ENCODE measurements at places on chromosomes 2 and 18.

GRCh38 chr18:9422816-9423519 is 52.3 kb upstream of the RALBP1 start:
- no peak for DNase-seq

GRCh38 chr2:98751748-98752147 is 20.8 kb upstream of the MGAT4A start:
- DNase-seq: no peak

- no peak for DNase-seq
These were observed 97.9 kb upstream of the ZNF516 start for GRCh38 chr18:76592981-76593381.

GRCh38 chr2:158104903-158105302 is 3.2 kb downstream of the UPP2 start:
- no peak for DNase-seq

DNA sequence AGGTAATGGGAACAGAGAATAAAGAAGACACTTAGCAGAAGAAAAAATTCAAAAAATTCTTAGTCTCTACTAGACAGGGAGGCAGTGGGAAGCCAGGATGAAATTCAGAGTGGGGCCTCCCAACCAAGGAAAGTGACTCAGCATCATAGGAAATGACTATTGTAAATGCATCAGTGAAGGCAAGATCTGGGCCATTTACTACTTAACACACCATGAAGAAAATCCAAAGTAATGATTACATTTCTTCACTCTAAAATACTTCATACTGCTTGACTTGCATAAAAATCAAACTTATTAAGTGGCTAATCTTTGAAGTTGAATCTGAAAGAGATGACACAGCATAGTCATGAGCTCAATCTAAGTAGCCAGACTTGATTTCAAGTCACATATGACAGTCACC is 405.8 kb upstream of the SLC39A10 start:
- DNase-seq: no peak

GRCh38 chr2:54787755-54788366 is 64.4 kb downstream of the EML6 start:
- DNase-seq: no peak

DNA sequence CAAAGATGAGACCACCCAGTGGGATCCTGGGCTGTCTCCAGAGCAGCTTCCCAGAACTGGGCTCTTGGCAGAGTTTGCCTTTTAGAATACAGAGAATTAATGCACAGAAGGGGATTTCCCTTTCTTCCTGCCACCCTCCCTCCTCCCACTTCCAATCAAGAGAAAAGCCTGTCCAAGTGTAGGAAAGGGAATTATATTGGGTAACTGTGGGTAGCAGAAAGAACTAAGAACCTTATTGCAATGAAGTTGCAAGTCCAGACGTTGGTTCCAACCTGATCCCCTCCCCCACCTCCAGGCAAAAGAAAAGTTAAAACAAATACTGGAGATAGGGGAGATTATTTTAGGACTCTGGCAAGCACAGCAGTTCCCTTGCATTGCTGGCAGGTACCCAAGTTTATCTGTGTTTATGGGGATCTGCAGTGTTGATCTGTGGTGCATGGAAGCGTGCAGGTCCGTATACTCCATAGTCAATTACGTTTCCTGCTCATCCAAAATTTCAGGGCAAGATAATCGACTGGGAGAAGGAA is 114.3 kb downstream of the PRKCE start:
- no peak for DNase-seq

DNA sequence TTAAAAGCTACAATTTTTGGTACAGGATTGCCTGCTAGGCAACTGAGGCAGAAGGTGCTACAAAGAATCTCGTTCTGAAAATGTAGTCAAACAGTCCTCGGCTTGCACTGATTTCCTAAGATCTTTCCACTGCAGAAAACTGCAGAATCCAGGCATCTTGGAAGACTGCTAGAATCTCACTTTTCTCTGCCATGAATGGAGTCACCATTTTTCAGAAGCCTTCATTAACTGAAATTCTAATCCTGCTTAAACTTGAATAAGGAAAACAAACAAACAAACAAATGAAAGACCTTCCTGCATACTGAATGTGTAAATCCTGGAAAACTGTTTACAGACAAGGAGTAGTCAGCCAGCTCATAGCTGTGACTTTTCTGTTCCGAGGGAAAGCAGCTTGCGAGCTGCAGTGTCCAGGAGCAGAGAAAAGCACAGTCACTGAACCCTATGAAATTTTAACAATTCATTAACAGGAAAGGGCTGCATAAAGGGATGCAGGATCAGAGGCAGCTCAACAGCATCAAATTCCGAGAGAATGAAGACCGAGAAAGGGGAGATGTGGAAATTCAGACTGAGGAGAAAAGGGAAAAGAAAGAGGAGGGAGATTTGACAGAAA is 210.5 kb upstream of the PIK3C3 start:
- DNase-seq: no peak

DNA sequence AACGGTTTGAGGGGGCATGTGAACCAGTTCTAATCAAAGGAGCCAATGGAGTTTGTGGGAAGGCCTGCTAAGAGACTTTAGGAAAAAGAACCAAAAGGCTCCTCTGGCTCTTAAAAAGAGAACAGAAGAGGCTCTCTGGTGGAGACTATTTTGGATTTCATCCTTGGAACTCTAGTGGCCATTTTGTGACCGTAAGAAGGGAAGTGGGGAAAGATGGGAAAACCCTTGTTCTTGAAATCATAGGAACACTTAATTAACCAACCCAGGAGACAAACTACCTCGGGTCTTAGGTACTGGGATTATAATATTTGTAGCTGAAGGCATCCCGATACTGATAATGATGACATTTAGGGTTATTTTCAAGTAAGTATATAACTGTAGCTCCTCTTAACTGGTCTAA is 125.3 kb upstream of the SP3 start:
- no peak for DNase-seq

DNA sequence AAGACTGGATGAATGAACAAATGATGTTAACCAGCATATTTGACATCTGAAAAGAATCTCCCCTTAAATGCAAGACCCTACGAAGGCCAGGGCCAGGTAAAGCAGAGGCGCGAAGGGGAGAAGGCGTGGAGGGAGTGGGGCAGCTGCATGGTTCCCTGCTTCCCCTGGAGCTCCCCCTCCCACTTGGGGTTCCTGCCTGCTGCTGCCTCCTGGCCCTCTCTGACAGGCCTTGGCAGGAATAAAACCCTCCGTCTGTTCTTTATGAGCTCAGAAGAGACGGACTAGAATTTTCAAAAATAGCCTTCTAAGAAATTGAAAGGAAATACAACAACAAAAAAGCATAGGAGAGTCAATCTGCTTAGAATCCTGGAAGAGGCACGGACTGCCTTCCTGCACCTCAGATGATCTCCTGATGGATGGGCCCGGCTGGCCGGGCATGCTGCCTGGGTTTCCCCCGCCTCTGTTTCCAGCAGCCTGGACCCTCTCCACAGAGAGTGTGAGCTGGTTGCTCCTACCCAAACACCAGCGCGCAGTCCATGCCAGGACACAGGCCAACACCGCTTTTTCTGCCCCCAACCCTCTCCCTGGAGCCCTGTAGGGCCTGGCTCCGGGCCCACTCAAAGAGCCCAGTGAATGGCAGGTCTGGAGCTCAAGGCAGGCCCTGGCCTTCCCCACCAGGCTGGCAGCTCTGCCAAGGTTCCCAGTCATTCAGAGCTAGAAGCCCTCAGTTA is 23.9 kb downstream of the CFAP65 start:
- DNase-seq: no peak

GRCh38 chr2:169808221-169808620 is 9.6 kb downstream of the SSB start:
- DNase-seq: no peak

DNA sequence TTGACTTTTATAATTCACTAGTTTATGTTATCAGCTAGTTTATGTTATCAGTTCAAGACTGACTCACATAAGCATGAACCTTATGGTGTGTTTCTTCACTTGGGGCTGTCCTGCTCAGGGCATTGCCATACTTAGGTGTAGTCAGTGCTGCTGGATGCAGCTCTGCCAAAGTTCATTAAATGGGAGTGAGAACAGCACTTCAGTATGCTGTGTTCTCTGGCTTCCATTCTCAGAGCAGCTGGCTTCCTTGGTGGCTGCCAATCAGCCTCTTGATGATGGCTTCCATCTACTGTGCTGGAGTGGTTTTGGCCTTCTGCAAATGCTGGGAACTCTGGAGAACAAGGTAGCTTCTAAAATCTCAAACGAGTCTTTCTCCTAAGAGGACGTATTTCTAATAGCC is 170.7 kb downstream of the TDRD15 start:
- DNase-seq: no peak

DNA sequence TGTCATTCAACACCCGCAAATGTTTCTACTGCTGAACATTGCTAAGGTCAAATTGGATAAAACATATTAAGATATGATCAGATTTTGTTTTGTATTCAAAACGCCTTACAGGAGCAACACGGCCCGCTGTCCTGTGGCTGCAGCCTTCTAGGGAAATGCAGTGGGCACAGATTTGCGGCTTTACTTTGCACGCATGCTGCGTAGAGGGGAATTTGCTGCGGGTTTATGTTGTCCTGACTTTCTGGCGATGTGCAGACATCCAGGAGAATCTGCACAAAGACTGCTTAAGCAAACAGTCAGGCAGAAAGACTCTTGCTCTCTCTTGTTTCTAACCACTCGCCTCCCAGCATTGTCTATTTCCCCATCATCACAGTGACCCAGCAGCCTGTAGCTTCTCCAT is 88.3 kb downstream of the LRRC30 start:
- DNase-seq: no peak

DNA sequence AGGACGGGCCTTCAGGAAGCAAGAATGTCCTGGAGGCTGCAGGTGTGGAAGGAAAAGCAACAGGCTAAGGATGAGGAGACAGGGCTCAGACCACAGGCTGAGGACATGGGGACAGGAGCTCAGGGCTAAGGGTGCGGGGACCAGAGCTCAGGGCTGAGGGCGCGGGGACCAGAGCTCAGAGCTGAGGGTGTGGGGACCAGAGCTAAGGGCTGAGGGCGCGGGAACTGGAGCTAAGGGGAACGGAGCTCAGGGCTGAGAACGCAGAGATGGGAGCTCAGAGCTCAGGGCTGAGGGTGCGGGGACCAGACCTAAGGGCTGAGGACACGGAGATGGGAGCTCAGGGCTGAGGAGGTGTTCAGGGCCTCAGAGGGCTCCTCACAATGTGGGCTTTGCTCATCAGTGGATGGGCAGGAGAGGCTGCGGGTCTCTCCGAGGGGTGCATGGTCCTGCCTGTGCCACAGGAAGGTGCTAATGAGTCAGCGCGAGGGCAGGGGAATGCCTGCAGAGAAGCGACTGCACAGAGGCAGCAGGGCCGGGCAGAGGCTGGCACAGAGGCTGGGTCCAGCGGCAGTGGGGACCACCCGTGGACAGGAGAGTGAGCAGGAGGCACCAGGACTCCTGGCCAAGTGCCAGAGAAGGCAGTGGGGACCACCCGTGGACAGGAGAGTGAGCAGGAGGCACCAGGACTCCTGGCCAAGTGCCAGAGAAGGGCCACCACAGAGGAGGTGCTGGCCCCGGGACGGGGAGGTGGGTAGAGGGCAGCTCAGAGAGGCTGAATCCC is 271.7 kb downstream of the TWIST2 start:
- DNase-seq: no peak

DNA sequence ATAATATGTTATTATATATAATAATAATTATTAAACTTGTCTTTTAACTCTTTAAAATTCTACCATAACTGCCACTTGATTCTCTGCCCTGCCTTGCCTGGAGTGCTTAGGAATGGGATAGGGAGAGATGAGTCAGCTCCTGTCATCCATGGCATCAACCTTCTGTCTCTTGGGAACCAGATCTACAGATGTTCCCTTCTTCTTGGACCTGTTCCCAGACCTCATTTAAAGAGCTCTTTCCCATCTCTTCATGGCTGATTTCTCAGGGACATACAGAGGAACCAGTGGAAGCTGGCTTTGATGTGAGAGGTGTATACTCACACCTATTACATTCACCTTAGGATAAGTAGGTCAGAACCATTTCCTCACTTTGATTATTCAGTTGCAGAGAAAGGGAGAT is 155.3 kb upstream of the MYO3B start:
- no peak for DNase-seq

- DNase-seq: no peak
These were observed 42.1 kb upstream of the TMEM131 start for GRCh38 chr2:98037666-98038336.

DNA sequence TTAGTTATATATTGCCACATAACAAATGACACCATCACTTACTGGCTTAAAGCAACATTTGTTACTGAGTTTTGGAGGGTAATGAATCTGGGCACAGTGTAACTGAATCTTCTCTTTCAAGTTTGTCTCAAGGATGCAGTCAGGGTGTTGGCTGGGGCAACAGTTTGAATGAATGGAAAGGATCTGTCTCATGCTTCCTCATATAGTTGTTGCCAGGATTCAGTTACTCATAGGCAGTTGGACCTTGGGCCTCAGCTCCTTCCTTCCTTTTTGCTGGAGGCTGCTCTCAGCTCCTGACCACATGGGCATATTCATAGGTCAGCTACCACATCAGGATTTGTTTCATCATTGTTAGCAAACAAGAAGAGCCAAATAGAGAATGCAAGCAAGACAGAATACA is 466.1 kb upstream of the MC4R start:
- no peak for DNase-seq

DNA sequence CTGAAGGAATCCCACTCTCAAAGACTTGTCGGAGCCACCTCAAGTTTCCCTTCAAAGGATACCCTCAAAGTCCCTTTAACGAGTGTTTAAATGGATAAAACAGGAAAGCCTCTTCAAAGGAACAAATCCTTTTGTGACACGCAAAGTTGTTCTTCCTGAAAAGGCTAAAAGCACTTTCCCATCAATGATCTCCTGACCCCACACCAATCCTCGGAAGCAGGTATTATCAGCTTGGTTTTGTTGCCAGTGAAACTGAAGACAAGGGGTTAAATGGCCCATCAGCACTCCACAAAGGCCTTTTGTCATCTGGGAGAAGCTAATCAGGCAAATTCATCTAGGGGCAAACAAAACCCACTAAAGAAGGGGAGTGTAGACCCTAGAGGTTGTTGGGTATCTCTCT is 418.0 kb upstream of the ID2 start:
- DNase-seq: no peak

- no peak for DNase-seq
These were observed 7.2 kb downstream of the E2F6 start for GRCh38 chr2:11458753-11459152.

DNA sequence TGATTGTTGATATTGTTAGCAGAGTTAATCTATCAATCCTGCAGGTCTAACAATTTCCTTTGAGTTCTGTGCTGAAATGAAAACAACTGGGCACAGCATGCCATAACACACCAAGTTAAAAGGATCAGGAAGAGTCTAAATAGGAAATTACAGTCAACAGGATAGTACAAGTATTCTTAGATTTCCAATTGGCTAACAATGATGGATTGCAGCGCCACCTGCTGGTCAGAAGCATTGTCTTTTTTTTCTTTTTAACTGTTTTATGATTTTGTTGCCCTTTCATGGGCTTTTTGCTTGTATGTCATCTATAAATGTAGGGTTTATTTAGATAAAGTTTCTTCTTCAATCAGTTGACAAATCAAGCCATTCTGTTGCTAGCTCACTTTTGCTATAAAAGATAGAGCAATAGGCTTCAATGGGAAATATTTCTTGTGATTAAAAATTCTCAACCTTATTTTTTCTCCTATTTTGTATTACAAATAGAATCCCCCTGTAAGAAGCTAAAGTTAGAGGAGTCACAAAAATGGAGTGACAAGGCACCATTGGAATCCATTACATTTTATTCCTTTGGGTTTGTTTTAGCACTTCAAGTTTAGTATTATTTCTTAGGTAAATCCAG is 40.8 kb upstream of the RPRM start:
- peak; percentile 26 for DNase-seq

Measured in stimulated activated naive CD4-positive, alpha-beta T cell treated with Interleukin-2 at 50 U/mL for 16 hours (primary cell).